ENCODE measurements at places on chromosomes 16 and 17.

- peak; percentile 62 for DNase-seq
Measured at GRCh38 chr16:11297492-11298142, 16.5 kb upstream of the PRM1 start.

GRCh38 chr16:27219161-27219560, 15.8 kb downstream of the KDM8 start:
- DNase-seq, result no peak

DNA sequence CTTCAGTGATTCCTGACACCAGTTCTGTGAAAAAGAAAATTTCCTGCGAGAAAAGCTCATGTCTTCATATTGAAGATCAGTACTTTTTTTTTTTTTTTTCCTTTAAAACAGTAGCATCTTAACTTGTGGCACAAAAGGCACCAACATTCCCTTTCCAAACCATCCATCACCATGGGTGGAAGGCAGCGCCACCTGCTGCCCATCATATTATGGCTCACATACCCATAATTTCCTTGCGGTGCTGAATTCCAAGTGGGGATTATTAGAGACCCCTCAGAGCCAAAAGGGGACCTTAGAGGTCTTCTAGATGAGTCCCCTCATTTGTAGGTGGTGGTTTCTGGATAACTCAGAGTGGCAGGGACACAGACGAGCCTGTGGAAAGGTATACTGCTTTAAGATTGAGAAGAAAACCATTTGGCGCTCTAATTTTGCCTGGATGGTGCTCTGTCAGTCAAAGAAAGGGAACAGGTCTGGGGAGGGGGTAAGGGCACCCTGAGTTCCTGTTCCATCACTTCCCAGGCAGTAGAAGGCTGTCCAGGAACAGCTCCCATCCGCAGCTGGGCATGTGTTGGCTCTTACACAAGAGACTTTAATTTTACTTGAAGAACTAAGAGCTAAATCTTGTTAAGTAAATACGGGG, 7.9 kb upstream of the SOST start:
- peak; percentile 56 for DNase-seq

GRCh38 chr16:2475413-2476344, 752 bp downstream of the TBC1D24 start:
- no peak for DNase-seq

DNA sequence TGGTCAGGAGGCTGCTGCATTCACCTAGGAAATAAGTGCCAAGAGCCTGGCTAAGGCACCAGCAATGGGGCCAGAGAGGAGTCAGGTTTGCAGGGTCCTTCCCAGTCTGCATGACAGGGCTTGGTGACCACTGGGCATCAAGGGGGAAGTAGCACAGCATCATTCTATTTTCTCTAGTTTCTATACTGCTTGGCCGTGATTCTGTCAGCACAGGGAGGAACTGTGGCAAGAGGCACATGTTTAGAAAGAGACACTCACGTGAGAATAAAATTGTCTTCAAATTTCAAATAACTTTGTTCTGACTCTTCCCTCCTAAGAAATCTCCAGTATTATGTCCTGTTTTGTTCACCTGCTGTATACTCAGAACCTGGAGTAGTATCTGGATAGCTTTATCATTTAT, 37.8 kb downstream of the ERN1 start:
- no peak for DNase-seq

DNA sequence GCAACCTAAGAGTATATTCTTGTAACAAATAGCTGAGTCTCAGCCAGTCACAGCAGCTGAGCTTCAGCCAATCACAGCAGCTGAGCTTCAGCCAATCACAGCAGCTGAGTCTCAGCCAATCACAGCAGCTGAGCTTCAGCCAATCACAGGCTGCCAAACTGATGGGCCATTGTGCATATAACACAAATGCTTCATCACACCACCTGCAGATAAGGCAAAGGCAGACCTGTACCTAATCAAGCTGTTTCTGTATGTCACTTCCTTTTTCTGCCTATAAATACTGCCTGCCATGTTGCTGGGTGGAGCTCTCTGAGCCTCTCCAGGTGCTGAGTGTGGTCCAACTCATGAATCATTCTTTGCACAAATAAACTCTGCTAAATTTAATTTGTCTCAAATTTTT, 19.9 kb downstream of the MYH13 start:
- no peak for DNase-seq

- DNase-seq, result no peak
Measured at GRCh38 chr17:58969156-58969555, 137.5 kb downstream of the TRIM37 start.

- no peak for DNase-seq
Measured at GRCh38 chr16:50467559-50467942, 80.6 kb upstream of the NKD1 start.

DNA sequence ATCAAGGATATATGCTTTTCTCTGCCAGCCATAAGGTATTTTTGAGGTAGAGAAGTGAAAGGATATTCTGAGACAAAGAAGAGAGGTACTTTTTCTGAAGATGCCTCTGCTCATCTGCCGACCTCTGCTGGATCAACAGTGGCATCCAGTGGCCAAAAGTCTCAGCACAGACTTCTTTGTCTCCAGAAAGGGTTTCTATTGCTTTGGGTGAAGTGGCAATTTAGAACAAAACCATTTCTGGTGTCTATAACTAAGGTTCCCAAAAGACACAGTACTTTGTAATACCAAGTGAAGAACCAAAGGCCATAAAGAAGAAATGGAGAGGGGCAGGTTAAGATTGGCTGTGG, 155.2 kb upstream of the C17orf78 start:
- peak; percentile 53 for DNase-seq

DNA sequence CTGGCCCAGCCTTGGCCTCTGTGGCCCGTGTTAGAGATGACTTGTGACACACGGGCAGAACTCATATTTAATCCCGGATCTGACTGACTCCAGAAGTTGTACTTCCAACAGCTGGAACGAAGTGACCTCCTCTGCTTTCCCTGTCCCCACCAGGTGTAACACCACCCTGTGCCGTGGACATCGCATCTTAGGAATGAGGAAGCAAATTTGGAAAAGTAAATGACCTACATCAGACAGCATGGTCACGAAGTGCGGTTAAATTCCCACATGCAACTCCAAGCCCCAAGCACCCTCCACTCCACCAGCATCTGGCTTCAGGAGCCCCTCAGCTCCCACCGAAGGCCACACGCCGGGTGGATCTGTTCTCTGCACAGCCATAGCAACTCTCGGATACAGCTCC, 2.9 kb downstream of the TK1 start:
- DNase-seq, result no peak

Measured in pons (tissue), 1 donor.